ENCODE measurements at places on chromosomes 4 and X.

DNA sequence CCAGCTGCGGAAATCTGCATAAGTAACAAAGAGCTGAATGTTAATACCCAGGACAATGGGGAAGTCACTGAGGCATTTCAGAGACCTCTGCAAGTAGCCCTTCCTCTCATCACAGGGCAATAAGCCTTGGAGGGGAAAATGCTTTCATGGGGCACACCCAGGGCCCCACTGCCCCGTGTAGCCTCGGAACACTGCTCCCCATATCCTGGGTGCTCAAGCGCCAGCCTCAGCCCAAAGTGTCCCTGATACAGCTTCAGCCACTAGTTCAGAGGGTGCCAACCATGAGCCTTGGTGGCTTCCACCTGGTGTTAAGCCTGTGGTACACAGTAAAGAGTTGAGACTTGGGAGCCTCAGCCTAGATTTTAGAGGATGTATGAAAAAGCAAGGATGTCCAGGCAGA is 402.8 kb upstream of the CXorf51A start:
- DNase-seq = no peak

GRCh38 chr4:99648321-99648720 is 9.3 kb downstream of the C4orf54 start:
- DNase-seq = no peak

GRCh38 chr4:67130411-67130810 is 414.9 kb downstream of the CENPC start:
- no peak for DNase-seq

GRCh38 chr4:172892300-172892699 is 276.3 kb upstream of the GALNT7 start:
- DNase-seq = peak; percentile 58

- peak; percentile 72 for DNase-seq
These were observed 57.6 kb upstream of the RAP1GDS1 start for GRCh38 chr4:98203332-98204235.

GRCh38 chrX:137847376-137847775 is 281.4 kb downstream of the ZIC3 start:
- DNase-seq = no peak

DNA sequence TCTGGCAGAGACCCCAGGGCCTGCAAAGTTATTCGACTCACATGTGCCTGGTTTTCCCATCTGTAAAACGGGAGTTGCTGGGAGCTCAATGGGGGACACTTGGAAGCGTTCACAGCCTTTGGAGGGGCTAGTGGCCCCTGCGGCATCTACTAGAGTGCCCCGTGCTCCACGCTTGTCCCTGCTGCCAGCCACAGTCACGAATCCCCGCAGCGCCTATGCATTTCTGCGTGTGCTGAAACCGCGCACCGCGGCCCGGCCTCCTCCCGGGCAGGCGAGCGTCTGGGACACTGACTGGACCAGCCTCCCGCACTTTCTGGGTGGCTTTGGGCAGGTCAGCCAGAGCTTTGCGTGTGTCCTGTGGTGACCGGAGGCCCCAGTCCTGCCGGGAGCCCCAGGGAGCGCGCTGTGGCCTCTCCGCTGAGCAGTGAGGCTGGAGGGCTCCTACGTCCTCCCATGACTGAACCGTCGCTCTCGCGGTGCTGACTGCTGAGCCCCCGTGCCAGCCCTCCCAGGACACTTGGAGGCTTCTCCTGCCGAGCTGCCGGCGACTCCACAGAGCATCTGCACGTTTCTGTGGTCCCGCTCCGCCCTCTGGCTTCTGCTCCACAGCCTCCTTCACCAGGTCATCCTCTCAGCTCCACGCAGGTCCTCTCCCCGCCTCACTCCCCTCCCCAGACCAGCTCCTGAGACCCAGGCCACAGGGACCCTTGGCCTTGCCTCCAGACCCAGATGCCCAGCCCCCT is 36.3 kb downstream of the PIGG start:
- DNase-seq = no peak

GRCh38 chr4:113335746-113336145 is 286.3 kb downstream of the ANK2 start:
- no peak for DNase-seq

DNA sequence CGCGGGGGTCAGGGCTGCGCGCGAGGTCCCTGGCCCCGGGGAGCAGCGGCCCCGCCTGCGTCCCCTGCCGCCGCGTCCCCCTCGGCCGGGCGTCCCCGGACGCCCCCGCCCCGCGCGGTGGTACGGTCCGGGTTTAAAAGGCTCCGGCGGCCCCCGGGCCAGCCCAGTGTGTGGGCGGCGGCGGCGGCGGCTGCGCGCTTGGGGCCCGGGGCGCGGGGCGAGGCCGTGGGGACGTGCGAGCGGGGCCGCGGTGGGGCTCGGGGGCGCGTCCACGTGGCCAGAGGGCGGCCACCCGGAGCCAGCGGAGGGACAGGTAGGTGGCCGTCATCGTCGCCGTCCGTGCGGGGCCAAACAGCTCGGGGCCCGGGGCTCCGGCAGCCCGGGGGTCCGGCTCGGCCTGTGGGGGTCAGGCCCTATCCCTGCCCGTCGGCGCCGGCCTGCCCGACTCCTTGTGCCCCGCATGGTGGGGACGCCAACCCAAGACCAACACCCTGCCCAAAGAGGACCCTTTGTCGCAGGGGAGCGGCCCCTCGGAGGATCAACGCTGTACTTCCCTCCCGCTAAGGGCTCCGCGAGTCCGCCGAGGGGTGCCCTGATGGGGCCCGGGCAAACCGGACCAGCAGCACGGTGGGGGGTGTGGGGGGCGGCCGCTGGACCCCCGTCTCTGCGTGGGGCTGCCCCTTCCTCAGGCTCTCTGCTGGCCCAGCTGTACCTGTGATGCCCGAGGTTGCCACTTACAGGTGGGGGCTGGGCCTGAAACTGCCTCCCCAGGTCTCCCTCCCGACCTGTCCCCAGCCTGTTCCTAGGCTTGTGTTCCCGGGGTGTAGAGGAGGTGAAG is at the start of gene PLXNA3:
Gene PLXNA3, plus strand, starts transcription at position 166 of the 838 bp plus-strand sequence. CDS start 1,903 bp downstream, outside the sequence.
- peak; percentile 39 for DNase-seq

GRCh38 chr4:2259036-2259540 is 2.8 kb downstream of the MXD4 start:
- no peak for DNase-seq

- no peak for DNase-seq
These were observed 458.6 kb upstream of the NWD2 start for GRCh38 chr4:36785973-36786372.

- peak; percentile 32 for DNase-seq
These were observed 91.8 kb upstream of the POU3F4 start for GRCh38 chrX:83416273-83416672.

DNA sequence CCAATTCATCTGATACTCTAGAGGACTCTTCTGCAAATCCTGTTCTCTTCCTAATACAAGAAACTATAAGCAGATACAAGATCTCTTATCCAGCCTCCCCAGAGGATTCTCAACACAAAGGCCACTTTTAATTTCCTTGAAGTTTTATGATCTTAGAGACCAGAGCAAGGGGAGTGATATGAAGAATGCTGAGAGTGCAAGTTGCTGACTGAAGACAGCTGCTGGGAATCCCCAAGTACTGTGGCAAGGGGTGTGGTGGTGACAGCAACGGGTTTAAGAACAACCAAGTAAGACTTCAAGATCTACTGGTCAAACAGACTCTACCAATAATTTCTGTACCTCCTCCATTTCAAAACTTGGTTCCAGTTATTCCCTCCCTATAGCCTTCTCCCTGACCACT is 7.0 kb downstream of the AMMECR1 start:
- peak; percentile 43 for DNase-seq

DNA sequence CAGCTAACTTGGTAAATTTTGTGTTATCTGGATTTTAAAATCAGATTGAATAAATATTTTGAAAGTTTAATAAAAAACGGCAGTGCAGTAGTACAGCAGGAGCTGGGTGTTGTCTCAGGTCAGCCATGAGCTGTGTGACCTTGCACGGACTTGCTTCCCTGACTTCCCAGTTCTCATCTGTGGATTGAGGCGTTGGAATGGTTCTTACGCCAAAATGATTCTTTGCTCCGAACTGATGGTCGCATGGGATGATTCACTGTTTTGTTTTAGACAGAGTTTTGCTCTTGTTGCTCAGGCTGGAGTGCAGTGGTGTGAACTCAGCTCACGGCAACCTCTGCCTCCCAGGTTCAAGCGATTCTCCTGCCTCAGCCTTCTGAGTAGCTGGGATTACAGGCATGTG is 45.0 kb downstream of the RGS12 start:
- no peak for DNase-seq

GRCh38 chr4:112704991-112705845 is 68.3 kb downstream of the LARP7 start:
- DNase-seq = no peak

DNA sequence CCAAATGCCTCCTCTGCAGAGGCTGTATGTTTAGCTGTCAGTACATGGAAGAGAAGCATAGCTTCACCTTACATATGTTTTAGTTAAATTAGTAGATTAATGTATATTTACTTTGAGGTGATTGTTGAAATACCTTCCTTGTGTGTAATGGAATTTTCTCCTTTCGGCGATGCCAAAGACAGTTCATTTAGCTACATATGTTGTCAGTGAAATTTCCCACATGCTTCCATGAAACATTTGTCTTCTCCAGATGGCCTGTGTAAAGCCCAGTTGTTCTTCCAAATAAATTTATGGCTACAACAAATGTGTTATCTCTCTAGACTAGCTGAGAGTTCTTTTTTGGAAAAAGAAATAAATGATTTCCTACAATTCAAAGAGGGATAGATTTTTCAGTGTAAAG is 95.2 kb downstream of the GPAT3 start:
- no peak for DNase-seq

DNA sequence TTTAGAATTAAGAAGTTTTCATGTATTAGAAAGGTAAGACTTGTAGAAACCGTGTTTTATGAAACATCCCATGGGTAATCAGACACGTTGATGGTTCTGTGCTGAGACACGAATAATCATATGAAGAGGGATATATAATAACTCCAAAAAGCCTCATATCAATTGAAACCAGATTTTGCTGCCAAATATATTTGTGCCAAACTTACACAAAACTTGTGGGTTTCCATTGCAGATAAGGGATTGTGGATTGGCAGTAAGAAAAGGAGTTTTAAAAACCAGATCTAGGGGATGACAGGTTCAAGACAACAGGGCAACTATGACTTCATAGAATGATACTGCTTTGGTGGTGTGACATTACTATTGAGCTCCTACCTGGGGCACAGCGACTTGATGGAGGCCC is 616.1 kb downstream of the BCOR start:
- no peak for DNase-seq

GRCh38 chr4:2046031-2046961 is 12.8 kb upstream of the NAT8L start:
- no peak for DNase-seq

DNA sequence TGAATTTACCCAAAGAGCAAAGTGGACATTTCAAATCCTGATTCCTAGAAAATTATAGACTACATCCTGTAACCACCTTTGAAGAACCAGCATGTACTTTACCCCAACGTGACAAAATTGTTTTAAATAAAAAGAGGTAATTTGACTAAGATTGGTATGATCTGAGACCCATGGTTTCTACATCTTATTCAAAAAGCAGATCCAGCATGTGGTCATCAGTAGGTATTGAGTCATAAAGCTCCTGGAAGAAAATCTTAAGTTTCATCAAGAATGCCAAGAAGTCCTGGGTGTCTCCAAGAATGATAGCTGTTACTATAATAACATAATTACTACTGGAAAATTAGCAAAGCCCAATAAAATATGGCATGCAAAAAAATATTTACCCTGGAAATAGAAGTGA is 61.8 kb downstream of the NFKB1 start:
- DNase-seq = no peak

DNA sequence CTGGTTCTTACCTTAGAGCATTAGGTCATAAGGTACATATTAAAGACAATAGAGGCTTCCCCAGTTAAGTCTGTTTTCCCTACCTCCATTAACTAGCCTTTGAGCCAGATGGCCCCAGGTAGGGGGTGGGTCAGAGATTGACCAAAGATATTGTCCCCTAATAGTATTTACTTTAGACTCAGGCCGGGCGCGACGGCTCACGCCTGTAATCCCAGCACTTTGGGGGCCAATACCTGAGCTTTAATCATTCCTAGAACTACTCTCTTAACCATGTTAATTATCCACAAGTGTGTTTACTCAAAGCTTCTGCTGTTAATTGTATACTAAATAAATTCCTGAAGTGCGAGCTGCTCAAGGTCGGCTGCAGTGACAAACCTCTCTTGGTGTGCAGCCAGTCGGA is 28.0 kb upstream of the AMBN start:
- no peak for DNase-seq

GRCh38 chr4:36601864-36602495 is 320.6 kb downstream of the DTHD1 start:
- DNase-seq = no peak

- DNase-seq = no peak
These were observed 51.9 kb upstream of the INTU start for GRCh38 chr4:127580891-127581290.

DNA sequence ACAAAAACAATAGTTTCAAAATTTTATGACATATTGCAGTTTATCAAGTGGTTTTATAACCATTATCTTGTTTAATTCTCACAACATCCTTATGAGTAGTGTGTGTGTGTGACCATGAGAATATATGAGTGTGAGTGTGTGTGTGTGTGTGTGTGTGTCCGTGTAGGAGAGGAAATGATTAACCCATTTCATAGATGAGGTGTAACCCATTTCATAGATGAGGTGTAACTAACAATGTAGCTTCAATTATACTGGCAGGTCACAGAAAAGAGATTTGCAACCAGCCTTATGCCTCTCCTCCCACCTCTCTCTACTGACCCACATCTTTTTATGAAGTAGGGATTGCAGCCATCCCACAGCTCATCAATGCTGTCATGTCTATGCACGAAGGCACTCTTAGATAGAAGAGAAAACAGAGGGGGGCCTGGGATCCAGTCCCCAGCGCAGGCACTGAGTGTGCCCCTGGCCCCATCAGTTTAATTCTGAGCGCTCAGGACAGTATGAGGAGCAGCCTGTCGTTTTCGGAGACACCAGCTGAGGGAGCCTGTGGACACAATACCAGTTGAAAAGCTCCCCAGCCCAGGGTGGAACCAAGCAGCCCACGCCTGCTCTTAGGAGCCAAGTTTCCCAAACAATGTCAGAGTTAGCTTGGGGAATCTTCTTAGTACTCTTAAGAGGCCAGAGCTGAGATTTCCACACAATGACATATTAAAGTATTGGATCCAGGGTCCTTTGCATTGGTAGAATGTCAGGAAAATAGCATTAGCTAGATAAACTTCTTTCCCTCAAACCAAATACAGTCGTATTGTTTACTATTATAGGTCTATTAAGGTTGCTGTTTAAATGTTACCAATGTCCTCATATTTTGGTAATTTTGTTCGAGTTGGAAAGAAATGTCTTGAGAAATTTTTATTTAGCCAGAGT is 88.6 kb downstream of the PALLD start:
- peak; percentile 44 for DNase-seq

- DNase-seq = no peak
These were observed 20.8 kb upstream of the TEX13C start for GRCh38 chrX:125298871-125299270.

GRCh38 chr4:16075061-16075460 is 8.8 kb downstream of the PROM1 start:
- no peak for DNase-seq

- no peak for DNase-seq
These were observed 202.5 kb downstream of the PALLD start for GRCh38 chr4:168699224-168699878.

- no peak for DNase-seq
These were observed 23.2 kb upstream of the AMELX start for GRCh38 chrX:11269996-11270395.
